ENCODE measurements at places on chromosomes 4 and X.

- no peak for DNase-seq
Observed at GRCh38 chrX:45497290-45497689, 296.6 kb upstream of the DIPK2B start.

DNA sequence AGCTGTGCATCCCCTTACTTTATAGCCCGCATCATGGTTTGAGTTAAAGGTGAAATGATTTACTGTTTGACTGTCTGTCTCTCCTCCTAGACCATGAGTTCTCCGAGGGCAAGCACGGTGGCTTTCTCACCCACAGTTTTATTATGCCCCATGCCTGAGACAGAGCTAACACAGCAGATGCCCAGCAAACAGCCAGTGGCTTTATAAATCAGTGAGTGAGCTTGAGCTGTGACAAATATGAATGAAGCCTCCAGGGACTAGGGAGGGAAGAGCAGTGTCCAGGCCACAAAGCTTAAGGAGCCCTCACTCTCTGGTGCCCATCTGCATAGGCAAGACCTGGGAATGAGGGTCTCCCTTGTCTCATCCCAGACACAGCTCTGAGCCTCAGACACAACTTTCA is 57.9 kb downstream of the FHDC1 start:
- DNase-seq = no peak

- DNase-seq = no peak
Observed at GRCh38 chr4:109755656-109756055, 25.8 kb upstream of the PLA2G12A start.

DNA sequence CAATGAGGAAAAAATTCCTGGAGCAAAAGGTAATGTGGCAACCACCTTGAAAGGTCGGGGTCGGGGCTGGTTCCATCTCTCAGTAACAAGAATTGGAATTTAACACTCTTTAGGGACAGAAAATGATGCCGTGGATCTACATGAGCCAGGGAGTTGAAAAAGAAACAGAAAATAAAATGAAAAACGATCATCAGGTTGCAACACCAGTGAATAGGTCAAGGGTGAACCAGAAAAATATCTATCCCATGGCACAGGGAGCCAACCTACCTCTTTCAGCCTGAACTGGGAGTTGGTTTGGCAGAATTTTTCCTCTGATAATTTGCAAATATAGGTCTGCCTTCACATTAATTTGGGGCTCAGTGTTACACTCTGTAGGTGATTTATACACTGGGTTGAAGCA is 93.7 kb downstream of the C4orf33 start:
- DNase-seq = no peak

DNA sequence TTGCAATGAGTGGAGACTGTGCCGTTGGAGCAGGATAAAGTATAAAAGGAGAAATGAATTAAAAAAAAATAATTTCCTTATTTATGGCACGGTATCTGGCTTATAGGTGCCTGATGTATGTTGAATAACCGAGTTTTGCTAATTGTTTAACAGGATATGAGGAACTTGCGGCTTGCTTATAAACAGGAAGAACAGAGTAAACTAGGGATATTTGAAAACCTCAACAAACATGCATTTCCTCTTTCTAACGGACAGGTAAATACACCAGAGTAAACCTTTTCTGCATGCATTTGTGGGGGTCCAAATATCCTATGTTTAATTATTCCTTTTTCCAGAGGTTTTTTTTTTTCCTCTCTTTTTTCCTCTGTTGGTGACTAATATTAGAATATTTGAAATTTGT is 36.8 kb downstream of the MTMR1 start:
- no peak for DNase-seq

DNA sequence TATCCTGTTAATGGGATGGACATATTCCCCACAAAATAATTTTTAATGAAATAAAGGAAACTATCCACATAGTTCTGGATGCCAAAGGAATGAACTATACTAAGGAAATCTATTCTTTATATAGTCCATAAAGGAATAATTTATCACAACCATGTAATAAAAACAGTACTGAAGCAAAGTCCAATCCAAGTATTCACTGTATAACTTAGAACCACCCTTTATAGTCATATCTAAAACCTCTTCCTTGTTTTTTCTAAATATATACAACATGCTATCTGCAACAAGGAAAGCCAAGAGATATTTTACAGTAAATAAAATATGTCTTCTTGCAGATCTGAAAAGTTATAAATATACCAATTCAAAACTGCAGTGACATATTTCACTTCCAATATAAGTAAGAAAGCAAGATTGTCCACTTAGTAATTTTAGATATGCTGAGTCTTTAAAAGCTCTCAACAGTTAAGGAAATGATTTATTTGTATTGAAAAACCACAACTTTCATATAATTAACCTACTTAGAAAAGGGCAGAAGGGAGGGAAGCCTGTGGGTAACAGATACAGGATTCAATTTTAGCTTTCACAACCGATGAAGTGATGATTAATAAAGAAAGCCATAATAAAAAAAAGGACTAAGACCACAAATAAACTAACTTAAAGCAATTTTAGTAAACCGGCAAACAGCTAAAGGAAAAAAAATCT is 8.0 kb downstream of the NR3C2 start:
- DNase-seq = no peak

DNA sequence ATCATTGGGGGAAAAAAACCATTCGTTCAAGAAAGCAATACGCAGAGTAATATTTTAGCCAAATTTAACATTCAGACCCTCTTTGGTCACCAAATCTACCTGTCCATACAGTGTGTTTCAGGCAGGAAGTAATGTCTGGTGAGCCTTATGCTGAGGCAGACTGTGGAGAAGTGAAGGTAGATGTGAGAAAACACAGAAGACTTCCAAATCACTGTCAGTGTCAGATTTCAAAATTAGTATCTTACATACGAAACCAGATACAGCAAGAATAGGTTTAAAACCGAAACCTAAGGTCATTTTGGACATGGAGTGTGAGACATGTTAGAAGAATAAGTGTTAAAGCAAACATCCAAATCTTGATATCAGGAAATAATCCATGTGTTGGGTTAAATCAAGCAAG is 664.5 kb upstream of the HTR2C start:
- no peak for DNase-seq

DNA sequence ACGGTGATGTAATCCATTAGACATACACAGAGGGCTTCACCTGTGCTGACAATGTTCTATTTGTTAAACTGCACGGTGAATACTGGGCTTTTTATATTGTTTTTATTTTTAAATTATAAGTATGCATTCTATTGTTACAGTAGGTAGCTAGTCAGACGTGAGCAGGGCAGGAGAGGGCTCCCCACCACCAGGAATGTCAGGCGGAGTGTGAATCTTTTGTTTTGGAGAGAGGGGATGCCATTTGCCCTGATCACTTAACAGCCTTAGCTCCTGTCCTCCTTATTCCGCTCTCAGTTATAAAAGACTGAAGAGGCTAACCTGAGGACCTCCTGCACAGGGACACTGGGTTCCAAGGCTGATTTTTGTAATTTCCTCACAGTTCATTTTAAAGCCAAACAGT is 151.6 kb upstream of the TAPT1 start:
- no peak for DNase-seq

GRCh38 chr4:2222838-2223237 is 19.1 kb downstream of the HAUS3 start:
- DNase-seq = no peak

GRCh38 chr4:187103351-187103750 is 379.7 kb upstream of the FAT1 start:
- no peak for DNase-seq

GRCh38 chrX:18828832-18829404 is 121.5 kb downstream of the PPEF1 start:
- no peak for DNase-seq

GRCh38 chrX:132491191-132491590 is 2.4 kb upstream of the MBNL3 start:
- no peak for DNase-seq

DNA sequence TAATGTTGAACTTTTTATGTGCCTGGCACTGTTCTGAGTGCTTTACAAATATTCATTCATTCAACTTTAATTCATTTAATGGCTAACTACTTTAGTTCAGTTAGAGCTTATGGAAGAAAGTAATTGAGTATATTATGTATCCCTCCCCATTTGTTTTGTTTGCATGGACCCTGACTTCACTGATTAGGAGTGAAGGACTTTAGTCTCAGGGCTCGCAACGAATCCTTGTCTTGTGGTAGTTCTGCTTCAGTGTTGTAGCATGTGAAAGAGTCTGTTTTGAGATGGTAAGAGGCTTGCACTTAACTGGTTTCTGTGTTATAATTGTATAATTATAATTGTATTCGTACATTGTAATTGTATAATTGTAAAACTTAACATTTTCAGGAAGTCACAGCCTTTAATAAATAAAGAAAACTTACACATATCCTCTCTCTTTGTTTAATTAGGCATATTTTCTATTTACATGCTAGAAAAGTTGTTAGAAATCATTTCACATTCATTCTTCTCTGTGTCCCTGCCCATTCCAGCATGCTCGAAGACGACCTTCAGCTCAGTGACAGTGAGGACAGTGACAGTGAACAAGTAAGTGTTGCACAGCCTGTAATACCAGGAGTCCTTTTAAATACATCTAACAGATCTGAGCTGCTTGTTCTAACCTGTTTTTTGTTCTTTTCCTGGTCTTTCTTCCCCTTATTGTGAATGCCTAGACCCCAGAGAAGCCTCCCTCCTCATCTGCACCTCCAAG is 115.1 kb downstream of the KLHL8 start:
- no peak for DNase-seq

Measured in activated naive CD8-positive, alpha-beta T cell treated with anti-CD3 and anti-CD28 coated beads, Interleukin-2, amount 50 U/mL, for 16 hours (primary cell).